ENCODE measurements at places on chromosomes 7 and 10. TPM values are rescaled to one million over a fixed set of nuclear protein-coding genes. Genes with fewer than 3 reads are reported as not detected.

DNA sequence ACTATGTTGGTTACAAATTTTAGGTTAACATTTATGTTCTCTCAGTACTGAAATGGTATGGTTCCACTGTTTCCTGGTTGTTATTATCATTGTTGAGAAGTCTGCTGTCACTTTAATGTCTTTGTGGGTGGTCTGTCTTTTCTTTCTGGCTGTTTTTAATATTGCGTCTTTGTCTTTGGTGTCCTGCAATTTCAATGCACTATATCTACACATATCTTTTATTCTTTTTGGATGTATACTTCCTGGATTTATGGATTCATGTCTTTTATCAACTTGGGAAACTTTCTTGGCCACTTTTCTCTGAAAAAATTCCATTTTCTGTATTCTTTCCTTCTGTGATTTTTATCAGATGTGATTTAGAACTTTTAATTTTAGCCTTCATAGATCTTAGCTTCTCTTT lies 250.2 kb downstream of the BUB3 start:
- DNase-seq: no peak

DNA sequence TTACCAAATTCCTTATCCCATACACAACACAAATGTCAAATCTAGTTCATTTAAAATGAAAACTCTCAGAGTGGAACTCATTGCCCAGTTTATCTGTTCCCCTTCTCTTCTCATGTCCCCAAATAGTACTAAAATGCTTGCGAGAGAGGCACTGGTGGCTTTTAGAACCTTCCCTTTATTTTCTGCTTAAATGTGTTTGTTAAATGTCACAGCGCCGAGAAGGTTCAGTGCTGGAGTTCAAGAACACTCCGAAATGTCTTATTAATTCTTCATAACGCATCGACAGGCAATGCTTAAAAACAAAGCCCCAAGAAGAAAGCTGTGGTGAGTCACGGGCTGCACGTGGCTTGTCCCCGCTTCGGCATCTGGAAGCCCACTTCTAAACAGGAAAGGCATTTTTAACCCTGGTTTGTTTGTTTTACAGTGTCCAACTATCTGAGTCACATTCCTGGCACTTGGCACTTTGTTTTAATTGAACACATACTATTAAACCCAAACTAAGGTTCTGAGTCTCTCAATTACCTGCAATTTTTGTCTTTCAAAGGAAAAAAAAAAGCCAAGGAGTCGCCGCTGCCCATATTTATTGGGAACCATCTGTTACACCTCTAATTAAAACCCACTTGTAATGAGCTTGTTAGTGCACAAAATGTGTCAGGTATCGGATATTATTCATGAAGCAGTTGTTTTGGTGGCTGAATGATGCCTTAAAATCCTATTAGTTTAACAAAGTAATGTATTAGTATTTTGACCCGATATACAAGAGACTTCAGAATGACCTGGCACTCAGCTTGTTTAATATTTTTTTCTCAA lies 49.9 kb upstream of the MGMT start:
- DNase-seq: no peak

- DNase-seq: no peak
Measured at GRCh38 chr10:123093489-123093888, 42.3 kb upstream of the HMX3 start.

DNA sequence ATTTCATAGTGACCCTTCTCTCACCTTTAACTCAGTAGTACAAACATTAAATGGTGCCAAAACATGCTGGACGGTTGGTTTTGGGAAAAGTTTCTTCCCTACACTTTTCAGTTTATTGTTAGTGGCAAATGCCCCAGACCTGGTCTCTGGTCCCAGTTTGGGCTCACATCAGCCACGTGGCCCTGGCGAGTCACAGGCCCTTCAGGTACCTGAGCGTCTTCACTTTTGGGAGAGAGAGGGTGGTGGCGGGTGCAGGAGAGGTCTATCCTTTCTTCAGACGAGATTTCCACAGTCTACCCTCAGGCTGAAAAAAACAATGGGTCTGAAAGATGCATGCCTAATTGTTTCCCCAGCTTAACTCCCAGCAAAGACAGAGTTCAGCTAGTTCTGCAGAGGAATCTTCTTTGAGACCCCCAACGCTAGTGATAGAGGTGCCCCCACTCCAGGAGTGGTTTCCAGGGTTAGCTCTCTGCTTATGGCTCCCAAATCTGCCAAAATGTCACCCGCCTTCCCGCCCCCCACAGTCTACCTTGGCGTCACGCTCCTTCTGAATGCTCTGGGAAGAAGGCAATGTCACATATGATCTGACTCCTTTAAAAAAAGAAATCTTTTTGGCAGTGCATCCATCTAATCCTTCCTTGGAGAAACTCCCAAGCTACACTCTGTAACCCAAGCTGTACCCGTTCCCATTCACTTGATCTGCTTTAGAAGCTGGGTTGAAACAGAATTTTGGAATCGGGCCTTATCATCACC lies 384.8 kb upstream of the FOXK1 start:
- no peak for DNase-seq

GRCh38 chr7:84624927-84625326 lies 430.3 kb upstream of the SEMA3A start:
- DNase-seq: no peak

DNA sequence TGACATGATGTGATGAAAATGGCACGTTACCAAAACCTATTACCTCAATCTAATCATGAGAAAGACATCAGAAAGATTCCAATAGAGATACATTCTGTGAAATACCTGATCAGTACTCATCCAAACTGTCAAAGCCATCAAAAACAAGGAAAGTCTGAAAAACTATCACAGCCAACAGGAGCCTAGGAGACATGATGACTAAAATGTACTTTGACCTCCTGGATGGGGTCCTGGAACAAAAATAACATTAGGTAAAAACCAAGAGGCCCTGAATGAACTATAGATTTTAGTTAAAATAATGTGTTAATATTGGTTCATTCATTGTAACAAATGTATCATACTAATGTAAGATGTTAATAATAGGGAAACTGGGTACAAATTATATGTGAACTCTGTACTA lies 113.9 kb upstream of the LRGUK start:
- no peak for DNase-seq

DNA sequence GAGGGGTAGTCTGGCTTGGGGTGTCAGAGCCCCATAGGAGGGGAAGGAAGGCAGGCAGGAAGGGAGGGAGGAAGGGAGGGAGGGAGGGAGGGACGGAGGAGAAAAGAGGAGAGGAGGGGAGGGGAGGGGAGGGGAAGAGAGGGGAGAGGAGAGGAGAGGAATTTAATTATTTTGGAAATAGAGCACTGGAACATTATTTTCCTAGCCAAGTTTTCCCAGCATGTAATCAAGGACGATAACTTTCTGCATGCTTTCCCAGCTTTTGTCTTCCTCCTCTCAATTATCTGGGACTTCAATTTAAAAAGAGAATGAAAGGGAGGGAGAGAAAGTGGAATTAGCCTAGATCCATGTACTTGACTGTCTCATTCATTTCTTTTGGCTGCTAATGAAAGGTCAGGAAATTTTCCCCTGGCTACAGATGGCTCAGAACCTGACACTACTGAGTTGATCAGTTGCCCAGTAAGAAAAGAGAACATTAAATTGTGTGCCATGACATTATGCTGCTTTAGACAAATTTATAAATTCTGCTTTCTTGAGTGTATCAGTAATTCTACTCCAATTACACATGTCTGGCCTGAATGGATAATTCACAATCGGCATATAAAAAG lies 148.8 kb downstream of the LRRC4 start:
- DNase-seq: no peak

- no peak for DNase-seq
Measured at GRCh38 chr7:29306319-29306991, 111.9 kb downstream of the CHN2 start.

Gene C10orf62
- not detected for total RNA-seq
